HAP-1 (cell line): ENCODE measurements at places on chromosomes 3 and 15.

DNA sequence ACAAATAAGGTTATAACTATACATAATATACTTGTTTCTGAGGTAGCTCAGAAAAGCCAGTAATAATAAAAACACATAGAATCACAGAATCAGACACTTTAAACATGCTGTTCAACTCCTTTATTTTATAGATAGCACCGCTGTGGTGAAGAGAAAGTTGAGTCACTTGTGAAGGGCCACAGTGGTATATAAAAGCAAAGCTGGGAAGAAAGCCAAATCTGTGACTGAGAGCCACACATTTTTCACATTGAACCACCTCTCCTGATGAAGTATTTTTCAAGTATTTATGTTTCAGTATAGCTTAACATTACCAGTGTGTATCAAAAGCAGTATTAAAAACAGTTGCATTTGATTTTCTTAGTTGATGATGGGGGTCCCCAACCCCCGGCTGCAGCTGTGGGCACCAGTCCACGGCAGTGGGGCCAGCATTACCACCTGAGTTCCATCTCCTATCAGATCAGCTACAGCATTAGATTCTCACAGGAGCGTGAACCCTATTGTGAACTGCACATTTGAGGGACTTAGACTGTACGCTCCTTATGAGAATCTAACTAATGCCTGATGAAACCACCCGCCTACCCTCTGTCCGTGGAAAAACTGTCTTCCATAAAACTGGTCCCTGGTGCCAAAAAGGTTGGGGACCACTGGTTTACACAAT lies 46.2 kb downstream of the TBL1XR1 start:
- DNase-seq, result no peak

- no peak for DNase-seq
These were observed 23.9 kb downstream of the FAM174B start for GRCh38 chr15:92631721-92632120.

GRCh38 chr3:13878281-13879101 lies 1.4 kb downstream of the WNT7A start:
- DNase-seq, result no peak

DNA sequence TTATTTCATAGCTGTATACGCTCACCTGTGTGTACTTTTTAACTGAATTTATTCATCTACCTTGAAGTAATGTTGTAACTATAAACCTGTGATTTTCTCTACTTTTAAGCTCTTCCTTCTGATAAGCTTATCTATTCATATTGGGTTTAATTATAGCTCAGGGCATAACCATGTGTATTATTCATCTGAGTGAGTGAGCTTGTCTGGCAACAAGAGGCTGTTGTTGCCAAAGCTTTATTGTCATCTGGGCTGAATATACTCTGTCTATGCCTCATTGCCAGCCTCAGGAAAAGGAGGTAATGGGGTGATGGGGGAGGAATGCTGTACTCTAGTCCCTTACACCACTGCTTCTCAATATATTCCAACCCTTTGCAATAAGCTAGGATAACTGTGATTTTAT lies 292.4 kb downstream of the UBE2E2 start:
- DNase-seq, result no peak

DNA sequence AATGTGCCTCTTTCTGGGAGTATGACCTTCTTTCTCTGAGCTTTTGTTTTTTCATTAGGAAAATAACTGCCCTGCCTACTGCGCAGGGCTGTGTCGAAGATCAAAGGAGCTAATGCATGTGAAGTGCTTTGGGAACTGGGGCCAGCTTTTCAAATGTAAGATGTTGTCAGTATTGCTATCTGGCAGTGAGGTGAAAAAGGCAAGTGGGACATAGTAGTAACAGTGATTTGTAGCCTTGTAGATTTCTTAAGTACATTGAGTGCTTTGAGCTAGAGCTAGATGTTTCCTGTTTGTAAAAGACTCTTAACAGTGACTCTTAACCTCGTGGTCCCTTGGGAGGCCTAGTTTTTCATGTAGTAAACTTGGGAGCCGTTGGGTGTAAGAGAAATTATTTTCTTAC lies 126.5 kb downstream of the ECT2 start:
- no peak for DNase-seq
